ENCODE measurements at places on chromosomes 16 and 17.

- peak; percentile 91 for DNase-seq
These were observed 82.7 kb downstream of the RPH3AL start for GRCh38 chr17:269616-270514.

DNA sequence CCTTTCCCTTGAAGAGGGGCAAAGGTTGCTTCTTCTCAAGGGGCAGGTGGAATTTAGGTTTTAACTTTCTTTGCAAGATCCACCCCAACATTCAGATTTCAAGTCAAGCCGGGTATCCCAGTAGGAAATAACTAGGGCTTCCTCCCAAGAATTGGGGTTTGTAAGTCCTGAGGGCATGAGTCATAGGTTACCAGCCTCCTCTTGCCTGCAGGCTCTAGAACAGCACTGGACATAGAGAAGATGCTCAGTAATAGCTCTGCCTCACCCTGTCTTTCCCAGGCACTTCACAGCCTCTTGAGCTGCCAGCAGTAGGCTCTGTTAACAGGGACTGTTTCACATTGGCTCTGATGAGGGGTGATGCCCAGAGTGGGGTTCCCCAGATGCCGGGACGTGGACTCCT, 35.8 kb upstream of the ZFP90 start:
- no peak for DNase-seq

- DNase-seq: no peak
These were observed 530.6 kb downstream of the TOX3 start for GRCh38 chr16:52016387-52016786.

GRCh38 chr16:20409398-20410120, at the start of gene ACSM5:
Gene ACSM5 (plus strand): TSS chr16:20409534. CDS start chr16:20411485, 1,951 bp downstream.
- peak; percentile 30 for DNase-seq

DNA sequence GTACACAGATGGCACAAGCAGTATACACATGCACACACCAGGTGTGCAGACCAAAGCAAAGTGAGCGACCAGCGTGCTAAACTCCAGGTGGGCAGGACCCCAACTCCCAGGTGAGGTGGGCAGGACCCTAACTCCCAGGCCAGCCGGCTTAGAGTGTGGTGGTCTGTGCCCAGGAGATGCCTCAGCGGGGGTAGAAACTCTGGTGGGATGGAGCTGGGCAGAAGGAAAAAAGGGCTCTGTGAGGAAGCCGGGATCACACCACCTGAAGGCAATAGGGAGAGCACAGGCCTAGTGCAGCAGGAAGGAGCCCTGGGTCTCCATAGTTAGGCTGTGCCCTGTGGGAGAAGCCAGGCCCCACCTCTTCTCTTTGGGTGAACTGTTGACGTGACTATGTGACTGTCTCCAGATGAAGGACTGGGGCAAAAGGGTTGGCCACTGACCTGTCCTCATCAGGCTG, 1.6 kb upstream of the FOXJ1 start:
- DNase-seq: no peak

DNA sequence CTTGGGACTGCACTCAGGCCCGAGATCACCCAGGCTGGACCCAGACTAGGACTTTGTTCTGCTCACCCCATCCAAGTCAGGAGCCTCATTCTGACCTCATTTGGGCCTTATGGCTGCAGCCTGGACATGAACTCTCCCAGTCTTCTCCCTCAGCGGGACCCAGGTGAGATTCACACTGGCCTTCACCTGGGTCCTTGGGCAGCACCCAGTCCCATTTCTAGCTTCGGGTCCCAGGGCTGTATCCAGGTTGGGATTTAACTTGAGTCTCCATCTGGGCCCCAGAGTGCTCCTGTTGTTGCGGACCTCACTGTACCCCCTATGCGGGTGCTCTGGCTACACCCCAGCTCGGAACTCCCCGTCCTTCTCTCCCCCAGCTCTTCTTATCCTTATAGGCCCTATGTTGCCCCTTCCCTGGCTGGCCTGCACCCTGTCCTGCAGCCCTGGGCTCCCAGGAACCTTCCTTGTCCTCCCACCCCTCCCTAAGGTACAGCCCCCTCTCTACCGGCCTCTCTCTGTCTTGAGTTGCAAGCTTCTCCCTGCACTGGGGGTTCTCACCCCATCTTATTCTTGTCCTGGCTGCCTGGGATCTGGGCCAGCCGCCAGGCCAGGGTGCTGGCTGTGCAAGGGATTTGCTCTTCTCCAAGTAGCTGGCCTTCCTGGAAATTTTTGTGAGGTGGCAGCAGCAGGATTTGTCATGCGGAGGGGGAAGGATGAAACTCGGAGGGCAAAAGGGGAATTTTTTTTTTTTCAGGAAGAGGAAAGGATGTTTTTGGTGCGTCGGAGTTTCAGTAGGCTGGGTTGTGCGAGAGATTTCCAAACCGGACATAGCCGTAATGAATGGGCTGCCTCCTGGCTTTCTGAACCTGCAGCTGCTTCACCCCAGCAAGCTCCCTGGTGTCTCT, 904 bp downstream of the MAP2K3 start:
- no peak for DNase-seq

DNA sequence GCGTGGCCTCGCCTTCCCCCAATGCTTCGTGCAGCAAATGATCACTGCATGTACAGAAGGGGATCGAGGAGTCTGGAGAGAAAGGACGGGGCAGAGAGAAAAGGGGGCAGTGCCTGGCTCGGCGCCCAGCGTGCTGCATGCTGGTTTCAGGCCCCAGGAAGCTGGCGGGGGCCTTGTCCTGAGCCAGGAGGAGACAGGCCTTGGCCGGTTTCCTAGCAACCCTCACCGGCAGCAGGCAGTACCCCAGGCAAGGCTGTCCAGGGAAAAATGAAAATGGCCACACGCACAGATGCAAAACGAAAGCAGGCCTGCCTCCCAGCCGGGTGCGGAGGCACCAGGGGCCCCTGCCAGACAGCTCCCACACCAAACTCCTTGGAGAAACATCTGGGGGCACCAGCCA, 126.3 kb downstream of the ZFHX3 start:
- DNase-seq: peak; percentile 52

DNA sequence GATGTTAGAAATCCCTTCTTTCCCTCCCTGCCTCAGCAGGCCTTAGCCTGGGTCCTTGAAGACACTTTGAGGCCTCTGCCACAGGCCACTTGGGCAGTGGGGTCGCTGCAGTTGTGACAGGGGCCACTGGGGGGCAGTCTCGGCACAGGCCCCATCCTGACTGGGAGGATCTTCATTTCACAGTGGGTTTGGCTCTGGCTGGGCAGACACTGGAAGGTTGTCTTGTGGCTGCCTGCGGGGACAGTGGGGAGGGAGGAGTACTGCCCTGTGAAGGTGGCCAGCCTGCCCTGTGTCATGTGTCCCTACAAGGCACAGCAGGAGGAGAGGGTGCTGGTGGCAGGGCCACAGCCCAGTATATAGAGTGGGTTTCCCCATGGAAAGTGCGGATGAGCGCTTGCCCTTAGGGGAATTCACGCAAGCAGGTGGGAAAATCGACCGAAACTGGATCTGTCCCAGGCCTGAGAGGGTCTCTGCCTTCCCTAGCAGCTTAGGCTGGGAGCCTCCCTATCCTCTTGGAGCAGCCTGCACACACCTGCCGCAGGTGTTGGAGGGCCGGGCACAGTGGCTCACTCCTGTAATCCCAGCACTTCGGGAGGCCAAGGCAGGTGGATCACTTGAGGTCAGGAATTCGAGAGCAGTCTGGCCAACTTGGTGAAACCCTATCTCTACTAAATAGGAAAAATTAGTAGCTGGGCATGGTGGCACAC, 28.8 kb downstream of the GINS2 start:
- DNase-seq: no peak

- DNase-seq: no peak
These were observed 14.1 kb downstream of the NQO1 start for GRCh38 chr16:69712277-69712676.

GRCh38 chr17:39270923-39271322, 45.2 kb upstream of the STAC2 start:
- DNase-seq: no peak

GRCh38 chr17:78299049-78299448, 60.8 kb downstream of the SOCS3 start:
- no peak for DNase-seq

GRCh38 chr17:980406-981291, 1.1 kb upstream of the NXN start:
- DNase-seq: peak; percentile 56

All from C1 segment of cervical spinal cord (tissue), 14 donors.